ENCODE measurements at places on chromosomes 7 and 10.

DNA sequence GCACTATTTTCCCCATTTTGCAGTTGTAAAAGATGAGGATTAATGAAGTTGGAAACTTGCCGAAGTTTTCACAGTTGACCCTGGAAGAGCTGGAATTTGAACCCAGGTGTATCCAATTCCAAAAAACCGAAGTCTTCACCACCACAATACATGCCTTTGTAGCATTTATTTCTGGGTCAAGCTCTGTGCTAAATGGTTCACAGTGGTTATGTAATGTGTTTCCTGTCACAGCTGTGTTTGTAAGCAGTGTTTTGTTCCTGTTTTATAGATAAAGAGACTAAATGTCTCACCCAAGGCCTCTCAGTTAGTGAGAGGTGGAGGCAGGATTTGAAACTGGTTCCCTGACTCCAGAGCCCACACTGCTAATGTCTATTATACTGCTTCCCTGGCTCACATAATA is 17.6 kb downstream of the SFTPA2 start:
- no peak for DNase-seq

GRCh38 chr7:127870231-127870907 is 160.9 kb downstream of the LRRC4 start:
- DNase-seq, result no peak

GRCh38 chr7:129498021-129498420 is 4.3 kb upstream of the SMKR1 start:
- no peak for DNase-seq

- no peak for DNase-seq
These were observed 17.3 kb downstream of the ZNF438 start for GRCh38 chr10:31014161-31014875.

DNA sequence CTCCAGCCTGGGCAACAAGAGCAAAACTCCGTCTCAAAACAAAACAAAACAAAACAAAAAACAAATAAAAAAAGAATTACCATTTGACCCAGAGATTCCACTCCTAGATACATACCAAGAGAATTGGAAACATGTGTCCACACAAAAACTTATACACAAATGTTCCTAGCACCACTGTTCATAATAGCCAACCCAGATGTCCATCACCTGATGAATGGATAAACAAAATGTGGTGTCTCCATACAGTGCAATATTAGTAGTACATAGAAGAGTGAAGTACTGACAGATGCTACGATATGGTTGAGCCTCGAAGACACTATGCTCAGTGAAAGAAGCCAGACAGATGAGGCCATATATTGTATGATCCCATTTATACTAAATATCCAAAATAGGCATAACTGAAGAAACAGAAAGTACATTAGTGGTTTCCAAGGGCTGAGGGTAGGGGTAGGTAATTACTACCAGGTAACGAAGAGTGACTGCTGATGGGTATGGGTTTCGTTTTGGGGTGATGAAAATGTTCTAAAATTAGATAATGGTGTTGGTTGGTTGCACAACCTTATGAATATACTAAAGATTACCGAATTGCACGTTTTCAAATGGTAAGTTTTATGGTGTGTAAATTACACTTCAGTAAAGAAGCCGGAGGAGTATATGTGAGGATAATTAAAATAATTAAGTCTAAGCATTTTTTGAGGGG is 20.0 kb downstream of the MYO1G start:
- DNase-seq, result no peak

DNA sequence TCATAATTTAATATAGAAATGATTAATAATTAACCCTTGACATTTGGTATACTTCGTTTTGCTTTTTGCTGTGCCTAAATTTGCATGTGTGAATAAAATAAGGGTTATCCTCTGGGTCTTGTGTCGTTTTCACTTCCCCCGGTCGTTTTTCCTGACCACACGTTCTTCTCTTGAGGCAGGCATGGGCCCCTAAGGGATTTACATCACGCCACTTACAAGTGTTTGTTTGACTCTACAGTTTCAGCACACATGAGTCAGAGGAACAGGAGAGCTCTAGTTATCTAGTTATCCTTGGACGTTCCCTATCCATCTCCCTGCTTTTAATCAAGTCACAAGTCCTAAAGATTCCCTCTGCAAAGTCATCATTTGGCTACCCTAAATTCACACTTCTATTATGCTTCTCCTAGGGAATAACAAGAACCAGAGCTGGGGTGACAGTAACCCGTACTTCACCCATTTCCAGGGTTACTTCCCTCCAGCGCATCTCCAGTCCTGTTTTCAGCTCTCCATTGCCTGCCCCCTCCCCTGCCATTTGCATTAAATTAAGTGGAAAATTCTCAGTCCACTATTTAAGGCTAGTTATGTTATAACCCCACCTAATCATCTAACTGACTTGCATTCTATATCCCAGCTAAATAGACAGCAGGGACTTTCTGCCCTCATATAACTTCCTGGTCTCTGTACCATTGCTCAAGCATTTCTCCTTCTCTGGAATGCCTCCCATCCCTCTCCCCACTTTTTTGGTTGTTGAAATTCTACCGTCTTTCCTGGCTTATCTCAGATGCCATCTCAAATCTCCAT is 206.9 kb downstream of the PTEN start:
- no peak for DNase-seq

DNA sequence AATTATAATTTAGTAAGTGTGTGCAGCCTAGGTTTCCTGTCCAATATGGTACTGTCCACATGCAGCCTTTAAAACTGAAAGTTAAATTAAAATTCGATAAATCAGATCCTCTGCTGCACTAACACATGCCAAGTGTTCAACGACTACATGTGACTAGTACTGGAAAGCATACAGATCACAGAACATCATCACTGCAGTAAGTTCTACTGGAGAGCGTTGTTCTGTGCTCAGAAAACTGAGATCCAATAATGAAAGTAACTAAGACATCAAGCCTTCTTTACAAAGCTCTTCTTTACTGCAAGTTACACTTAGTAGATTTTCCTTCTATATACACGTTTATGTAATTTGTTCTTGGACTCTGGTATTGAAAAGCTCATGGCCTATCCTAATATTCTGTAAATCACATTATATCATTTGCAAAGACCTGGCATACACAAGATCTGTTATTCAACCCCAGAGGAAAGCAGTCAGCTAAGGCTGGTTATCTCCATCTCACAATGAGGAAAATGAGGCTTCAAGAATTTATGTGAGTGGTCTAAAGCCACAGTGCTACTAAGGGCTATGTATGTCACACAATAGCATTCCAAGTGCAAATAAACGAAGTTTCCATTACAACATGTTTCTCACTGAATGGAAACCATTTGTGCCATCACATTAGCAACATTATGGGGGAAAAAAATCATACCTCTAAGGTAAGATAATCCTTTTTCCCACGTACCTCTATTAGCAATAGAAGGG is 77.6 kb downstream of the VPS41 start:
- DNase-seq, result no peak

DNA sequence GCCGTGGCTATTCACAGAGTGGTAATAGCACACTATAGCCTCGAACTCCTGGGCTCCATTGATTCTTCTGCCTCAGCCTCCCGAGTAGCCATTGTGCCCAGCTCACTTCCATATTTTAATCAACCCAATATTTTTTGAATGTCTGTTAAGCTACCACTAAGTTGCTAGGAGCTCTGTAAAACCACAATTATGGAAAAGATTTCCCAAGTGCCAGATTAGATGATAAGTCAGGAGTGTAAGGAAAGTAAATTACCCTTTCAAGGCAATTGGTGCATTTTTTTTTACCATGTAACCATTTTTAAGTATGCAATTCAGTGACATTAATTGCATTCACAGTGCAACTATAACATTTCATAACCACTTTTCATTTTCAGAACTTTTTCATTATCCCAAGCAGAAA is 87.5 kb upstream of the GATAD1 start:
- no peak for DNase-seq

DNA sequence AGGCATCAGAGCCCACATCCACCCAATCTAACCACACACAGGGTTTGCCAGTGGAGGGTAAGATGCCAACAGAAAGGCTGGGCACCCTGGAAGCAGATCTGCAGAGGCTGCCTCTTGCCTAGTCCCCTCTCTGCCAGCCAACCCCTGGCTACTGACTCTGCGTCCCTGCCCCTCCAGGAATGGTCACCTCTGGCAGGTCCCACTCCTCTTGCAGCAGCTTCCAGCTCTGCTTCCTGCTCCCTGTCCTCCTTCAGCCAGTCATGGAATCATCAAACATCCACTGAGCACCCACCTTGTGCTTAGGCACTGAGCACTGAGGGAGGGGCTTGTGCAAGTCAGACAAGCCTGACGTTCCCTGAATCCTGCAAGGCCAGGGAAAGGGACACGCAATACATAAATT is 20.1 kb upstream of the HABP2 start:
- DNase-seq, result no peak

DNA sequence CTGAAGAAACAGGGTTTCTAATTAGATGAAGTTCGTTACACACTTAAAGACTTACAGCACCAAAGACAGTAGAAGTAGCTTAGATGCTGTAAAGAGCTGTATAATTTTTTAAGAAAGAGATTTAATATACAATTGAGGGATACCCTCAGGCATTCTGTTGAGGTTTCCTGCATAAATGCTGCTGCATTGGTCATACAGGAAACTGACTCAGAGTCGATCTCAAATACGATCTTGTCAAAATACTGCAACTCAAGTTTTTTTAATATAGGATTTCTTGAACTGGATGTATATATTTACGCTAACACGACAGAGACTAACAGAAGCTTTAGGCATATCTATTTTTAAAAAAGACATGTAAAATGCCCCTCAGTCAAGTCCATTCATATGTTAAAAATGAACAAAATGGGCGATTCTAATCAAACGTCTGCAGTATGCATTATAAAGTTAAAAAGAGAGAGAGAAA is 2.4 kb upstream of the ARID5B start:
- no peak for DNase-seq

DNA sequence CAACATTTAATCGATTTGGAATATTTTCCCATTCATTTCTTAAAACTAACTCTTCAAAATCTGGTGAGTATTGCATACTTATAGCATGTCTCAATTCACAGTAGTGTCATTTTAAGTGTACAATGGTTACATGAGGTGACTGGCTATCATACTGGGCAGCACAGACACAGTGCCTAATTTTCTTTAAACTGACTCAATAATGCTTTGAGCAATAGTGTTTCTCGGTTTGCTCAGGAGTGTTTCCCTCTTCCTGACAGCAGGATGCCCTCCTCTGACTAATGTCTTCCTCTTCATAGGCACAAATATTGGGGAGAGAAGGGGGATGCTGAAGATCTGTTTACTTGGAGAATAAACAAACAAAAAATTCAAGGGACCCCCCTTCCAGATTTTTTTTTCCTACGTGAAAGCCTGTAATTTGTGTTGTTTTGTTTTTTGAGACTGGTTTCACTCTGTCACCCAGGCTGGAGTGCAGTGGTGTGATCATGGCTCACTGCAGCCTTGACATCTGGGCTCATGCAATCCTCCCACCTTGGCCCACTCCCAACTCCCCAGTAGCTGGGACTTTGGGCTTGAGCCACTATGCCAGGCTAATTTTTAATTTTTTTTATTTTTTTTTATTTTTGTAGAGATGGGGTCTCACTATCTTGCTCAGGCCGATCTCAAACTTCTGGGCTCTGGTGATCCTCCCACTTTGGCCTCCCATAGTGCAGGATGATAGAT is 2.2 kb downstream of the MRC1 start:
- no peak for DNase-seq

DNA sequence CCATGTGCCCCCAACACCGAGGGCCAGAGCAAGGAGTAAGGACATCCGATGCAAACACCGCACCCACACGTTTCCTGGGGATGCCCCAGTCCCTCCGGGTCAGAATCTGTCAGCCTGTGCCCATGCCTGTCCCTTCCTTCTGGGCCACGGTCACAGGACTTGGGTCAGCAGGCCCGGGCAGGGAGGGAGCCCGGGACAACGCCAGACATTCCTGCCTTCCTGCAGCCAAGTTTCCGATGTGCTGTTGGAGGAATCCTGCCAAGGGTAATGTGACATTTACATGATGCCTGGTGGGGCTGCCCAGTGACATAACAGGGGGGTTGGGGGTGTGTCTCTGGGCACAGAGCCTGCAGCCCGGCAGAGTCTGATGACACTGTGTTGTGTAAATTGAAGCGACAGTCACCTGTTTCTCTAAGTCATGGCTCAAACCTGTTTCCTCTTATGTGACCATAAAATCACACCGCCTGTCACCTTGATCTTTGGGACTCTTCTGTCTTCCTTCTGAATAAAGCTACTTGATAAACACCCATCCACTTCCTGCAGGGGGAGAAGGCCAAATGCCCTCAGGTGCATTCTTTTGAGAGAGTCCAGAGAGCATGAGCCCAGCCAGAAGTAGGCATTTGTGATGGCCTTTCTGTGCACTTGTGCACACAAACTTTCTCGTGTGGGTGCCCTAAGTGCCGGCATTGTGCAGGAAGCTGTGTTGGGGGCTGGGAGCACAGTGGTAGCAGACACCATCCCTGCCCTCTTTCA is 175.3 kb upstream of the RHEB start:
- no peak for DNase-seq

- no peak for DNase-seq
These were observed 100.7 kb upstream of the CSTF2T start for GRCh38 chr10:51800121-51800520.

DNA sequence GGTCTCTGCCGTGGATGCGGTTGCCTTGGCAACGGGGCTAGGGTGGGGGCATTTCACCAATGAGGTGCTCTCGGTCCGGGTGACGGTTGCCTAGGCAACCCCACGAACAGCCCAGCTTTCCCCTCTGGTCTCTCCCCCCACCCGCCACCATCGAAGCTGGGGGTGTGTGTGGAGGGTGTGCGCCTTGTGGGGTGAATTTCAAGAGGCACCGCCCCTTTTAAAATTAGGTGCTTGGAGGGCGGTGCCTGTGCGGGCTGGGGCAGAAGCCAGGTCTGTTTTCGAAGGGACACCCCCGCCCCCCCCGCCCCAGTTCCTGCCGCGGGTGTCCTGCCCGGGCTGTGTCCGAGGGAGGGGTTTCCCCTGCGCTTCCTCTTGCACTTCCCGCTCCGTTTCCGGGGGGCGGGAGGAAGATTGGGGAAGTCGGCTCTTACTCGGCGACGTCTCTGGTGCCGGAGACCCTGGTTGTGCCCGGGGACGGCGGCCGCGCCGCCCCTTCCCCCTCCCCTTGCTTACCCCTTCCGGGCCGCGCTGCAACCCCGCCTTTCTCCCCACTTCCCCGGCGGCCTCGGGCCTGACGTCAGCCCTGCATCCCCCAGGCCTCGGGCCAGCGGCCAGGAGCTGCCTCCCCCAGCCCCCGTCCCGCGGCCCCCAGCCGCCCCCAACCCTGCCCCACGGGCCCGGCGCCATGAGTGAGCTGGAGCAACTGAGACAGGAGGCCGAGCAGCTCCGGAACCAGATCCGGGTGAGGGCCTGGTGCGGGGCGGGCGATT is 2.2 kb downstream of the GNB2 start:
- peak; percentile 81 for DNase-seq

- no peak for DNase-seq
These were observed 101.4 kb downstream of the GPAM start for GRCh38 chr10:112082120-112082519.

Measured in substantia nigra (tissue), 51 donors.